ENCODE measurements at places on chromosomes 16 and 17.

DNA sequence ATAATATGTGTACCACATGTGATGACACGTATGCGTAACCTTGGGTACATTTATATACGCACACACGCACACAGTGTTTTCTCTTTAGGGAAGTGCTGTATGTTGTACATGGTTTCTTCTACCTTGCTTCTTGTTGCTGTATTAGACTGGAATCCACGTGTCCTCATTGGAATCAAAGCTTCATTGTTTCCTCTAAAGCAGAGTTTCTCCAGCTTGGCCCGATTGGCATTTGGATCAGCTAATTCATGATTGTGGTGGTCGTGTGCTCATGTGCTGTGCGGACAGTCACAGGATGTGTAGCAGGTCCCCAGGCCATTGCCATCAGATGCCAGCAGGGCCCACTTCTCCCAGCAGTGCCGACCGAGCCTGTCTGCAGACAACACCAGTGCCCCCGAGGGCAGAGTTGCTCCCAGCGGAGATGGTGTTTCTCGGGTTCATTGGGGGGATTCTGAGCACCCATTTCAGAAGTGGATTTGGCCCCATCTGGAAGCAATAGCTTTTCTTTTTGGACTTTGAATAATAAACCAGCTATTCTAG, 148.4 kb downstream of the RPTOR start:
- DNase-seq: no peak

DNA sequence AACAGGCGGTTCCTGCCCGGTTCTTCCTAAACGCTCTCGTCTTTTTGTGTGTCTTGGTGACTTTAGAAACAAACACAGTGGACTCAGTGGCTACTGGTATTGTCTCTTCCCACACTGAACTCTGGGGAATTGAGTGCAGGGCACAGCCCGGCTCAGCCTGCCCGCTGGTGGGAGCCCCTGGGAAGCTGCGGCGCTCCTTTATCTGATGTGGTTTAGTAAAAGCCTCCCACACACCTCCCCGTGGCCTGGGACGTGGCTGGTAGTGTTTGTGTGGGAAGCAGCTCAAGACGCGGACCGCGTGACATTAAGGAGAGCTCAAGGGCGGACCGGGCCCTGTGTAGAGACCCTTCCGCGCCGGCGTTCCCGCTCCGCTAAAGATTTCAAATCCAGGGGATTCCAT, 55.4 kb upstream of the PVALEF start:
- DNase-seq: no peak

GRCh38 chr16:10579965-10580882, at the start of gene EMP2:
Gene EMP2 (minus strand): TSS chr16:10580598. CDS start chr16:10547617, 32,981 bp downstream.
- DNase-seq: no peak

DNA sequence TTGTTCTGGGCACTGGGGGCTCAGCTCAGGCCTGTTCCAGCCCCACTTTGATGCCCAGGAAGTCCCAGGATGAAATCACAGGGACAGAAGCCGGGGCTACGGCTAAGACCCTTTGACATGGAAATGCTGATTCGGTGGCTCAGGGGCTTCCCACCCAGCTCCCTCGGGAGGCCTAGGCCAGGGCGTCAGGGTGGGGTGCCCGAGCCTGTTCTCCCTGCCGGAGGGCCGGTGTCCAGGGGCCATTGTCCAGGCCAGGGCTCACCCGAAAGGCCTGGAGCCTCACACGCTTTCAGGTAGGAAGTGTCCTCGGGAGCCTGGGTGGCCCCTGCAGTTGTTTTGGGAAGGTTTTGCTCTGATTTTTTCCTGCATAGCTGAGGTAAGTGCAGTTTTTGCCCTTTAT, 34.0 kb downstream of the METRNL start:
- no peak for DNase-seq

GRCh38 chr16:26091511-26091910, 399.8 kb downstream of the HS3ST4 start:
- no peak for DNase-seq

- DNase-seq: no peak
Observed at GRCh38 chr16:8293413-8293812, 296.9 kb downstream of the TMEM114 start.

DNA sequence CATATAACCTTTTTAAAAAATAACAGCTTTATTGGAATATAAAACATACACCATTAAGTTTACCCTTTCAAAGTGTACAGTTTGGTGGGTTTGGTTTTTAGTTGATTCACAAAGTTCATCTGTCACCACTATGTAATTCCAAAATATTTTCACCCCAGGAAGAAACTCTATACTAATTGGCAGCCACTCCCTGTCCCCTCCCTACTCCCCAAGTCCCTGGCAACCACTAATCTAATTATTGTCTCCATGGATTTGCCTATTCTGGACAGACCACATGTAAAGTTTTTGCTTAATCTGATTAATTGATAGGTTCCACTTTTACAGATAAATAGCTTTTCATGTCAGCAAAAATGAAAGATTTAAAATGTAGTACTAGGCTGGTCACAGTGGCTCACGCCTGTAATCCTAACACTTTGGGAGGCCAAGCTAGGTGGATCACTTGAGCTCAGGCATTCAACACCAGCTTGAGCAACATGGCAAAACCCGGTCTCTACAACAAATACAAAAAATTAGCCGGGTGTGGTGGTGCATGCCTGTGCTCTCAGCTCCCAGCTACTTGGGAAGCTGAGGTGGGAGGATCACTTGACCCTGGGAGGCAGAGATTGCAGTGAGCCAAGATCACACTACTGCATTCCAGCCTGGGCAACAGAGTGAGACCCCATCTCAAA, 25.0 kb upstream of the MAPK3 start:
- no peak for DNase-seq

DNA sequence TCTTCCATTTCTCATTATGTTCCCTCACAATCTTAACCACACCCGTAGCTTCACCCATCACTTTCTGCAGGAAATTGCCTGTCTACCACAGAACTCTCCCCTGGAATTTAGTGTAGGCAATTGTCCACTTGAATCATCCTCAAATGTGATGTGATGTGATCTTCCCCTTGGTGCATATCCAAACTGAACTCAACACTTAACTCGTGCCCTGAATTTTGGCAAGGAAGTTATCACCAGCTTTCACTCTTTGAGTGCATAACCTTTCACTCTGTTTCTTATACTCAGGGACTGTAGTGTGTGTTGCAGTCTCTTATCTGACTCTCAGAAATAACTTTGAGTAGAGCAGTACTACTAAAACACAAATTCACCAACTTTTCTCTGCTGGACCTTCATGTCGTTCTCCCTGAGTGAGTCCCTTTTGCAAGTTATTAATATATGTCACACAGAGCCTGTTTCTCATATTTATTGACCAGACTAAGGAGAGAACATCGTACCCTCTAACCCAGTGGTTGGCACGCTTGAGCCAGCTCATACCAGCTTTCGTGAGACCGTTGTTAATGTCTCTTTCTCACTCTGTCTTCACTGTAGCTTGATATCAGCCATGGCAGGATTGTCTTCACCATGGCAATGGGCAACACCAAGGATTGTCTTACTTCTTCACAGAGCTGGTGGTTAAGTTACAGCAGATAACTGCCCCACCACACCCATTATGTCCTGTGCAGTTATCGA, 558.9 kb upstream of the HSBP1 start:
- no peak for DNase-seq

DNA sequence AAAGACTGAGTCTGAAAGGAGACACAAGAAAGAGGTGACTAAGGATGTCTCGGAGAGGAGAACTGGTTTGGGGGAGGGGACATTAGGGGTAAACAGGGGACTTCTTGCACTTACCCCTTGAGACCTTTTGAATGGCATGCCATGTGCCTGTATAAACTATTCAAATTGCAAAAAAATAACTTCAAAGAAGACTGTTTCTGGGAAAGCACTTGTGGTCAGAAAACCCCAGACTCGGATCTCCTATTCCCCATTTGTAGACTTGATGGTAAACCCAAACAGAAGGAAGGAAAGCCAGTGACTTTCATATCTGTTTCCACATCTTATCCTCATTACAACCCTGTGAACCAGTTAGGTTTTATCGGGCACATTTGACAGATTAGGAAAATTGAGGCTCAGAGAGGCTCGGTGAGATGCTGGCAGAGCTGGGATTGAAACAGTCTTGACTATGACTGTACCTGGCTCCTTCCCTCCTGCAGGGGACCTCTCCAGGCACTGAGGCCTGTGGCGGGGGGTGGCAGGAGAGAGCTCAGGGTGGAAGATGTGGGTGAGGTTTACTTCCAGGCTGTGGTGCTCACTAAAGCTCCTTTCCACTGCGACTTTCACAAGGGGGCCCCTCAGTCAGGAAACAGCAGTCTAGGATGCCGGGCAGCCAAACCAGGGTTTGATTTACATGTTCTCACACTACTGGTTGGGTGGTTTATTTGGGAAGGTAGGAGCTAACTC, 30.5 kb upstream of the PLCG2 start:
- DNase-seq: no peak

DNA sequence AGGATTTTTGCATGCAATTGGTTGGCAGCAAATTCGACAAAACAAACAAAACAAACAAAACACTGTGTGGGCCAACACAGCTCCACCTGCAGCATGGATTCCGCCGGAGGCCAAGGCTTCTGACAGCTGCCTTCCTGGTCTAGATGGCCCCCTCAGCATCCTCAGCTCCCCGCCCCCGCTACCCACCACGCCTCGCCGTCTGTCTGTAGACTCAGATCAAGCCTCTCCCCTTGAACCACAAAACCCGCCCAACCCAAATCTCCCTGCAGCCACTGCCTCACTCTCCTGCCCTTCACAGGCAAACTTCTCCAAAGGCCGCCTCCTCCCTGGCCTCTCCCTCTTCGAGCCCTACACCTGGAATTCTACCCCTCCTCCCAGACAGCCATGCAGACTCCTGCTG, 57.9 kb downstream of the RTN4RL1 start:
- no peak for DNase-seq

DNA sequence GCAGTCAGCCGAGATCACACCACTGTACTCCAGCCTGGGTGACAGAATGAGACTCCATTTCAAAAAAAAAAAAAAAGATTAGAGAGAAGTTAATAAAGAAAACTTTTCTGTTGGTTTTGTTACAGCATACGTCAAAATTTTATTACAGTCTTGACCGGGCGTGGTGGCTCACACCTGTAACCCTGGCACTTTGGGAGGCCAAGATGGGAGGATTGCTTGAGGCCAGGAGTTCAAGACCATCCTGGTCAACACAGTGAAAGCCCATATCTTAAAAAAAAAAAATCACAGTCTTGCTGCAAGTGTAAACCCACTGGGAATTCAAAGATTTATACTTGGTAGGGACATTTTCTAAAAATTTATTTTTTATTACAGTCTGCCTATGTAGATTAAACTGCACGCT, 6.2 kb upstream of the POLR3E start:
- DNase-seq: no peak

DNA sequence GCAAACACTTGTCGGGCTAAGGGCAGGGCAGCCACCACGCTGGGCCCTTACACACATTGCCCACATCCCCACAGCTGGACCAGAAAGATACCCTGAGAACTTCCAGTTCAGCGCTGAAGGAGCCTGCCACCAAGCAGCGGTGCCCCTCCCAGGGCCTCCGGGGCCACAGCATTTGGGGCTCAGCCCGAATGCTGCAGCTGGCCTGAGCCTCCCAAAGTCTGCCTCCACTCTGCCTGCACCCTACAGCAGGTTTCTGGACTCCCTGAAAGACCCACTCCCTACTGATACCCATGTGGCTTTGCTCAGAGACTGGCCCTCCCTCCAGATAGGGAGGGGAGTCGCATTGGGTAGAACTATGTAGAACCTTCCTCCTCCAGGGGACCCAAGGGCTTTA, 1.5 kb downstream of the MCRIP1 start:
- no peak for DNase-seq

DNA sequence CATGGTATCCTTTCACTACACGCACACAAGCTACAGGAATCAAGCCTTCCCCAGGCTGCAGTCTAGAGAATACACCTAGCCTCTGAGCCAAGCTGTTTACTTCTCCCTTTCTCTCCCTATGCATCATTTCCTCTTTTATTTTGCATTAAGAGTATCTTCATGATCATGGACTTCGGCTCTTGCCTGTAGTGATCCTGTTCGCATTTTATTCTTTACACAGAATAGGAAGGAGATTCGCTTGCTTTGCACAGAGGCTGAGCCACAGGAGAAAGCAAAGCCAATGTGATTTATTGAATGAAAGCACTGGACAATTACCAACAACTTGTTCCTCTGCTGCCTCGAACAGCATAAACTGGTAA, 172.7 kb downstream of the ANKFN1 start:
- DNase-seq: no peak

GRCh38 chr16:66858740-66859396, 14.7 kb downstream of the CA7 start:
- no peak for DNase-seq

GRCh38 chr16:3812469-3813172, 67.9 kb downstream of the CREBBP start:
- DNase-seq: no peak

DNA sequence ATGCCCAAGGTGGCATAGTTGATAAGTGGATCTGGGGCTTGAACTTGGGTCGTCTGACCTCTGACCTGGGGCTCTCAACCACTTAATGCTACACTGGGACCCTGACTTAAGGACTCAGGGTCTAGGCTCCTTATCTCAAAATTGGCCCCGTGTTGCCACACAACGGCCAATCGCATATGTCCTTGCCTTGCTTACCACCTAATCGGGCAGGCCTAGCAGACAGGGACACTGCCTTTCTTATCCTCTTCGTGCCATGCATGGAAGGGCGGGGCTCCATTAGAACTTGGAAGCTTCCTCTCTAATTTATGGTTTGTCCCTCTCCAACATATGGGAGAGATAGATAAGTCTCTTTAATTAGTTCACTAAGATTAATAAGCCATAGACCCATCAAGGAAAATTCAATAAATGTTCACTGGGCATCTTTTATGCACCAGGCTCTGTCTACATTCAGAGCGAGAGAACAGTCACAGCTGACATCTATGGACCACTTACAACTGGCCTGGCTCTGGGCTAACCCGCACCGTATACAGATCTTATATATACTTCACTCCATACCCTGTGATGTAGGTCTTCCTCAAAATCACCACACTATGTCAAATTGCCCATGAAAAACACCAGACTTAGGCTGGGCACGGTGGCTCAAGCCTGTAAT, 35.1 kb downstream of the CDH1 start:
- no peak for DNase-seq

GRCh38 chr17:69344939-69345338, 18.0 kb upstream of the ABCA5 start:
- no peak for DNase-seq

- peak; percentile 62 for DNase-seq
Observed at GRCh38 chr16:56866955-56867830, 2.2 kb downstream of the SLC12A3 start.

- no peak for DNase-seq
Observed at GRCh38 chr16:50466170-50466569, 82.0 kb upstream of the NKD1 start.

DNA sequence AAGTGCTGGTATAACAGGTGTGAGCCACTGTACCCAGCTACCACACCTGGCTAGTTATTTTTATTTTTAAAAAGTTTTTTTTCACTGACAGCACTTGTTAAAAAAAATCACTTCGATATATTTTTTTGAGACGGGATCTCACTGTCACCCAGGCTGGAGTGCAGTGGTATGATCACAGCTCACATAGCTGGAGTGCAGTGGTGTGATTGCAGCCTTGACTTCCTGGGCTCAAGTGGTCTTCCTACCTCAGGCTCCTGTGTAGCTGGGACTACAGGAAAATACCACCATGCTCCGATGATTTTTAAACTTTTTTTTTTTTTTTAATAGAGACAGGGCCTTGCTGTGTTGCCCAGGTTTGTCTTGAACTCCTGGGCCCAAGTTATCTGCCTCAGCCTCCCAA, 12.9 kb downstream of the NBR1 start:
- no peak for DNase-seq

GRCh38 chr17:31654936-31655335, 204.1 kb downstream of the COPRS start:
- peak; percentile 24 for DNase-seq

All from CD4-positive, alpha-beta T cell treated with Interleukin-4 for 4 hours (primary cell).